ENCODE measurements at places on chromosomes 1 and 21.

GRCh38 chr1:237232501-237232900, 190.5 kb downstream of the RYR2 start:
- DNase-seq = no peak

- DNase-seq = no peak
These were observed 17.0 kb downstream of the CFAP126 start for GRCh38 chr1:161350671-161351070.

DNA sequence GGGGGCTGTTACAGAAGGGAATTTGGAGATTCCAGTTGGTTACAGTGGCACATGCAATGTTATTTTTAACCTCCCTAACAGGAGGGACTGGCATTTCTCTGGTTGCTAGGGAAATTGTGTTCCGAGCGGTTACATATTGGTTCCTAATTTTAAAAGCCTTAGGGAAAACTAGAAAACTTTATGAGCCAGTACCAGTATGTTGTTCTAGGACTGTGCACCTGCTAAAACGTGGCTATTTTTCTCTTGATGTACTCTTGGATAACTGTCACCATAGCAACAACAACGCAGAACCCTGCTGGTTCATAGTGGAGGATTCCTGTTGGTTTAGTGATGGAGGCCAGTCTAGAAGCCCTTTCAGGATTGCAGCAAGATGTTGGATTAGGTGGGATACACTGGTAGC, 68.9 kb upstream of the PGBD5 start:
- no peak for DNase-seq

DNA sequence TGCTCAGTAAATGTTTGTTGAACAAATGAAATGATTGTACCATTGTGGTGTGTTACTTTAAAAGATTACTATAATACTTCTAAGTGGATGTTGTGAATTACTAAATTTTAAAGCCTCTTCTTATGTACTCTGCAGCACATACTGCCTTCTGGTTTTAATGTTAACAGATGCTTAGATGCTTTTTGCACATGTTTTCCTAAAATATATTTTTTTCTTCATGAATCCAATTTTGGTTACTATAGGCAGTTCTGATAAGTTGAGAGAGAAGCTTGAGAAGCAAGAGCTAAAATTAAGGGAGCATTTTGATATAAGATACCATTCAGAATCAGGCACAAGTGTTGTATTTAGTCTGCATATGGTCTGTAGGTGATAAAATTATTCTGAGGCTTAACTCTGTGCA, 21.3 kb downstream of the CTTNBP2NL start:
- no peak for DNase-seq

- DNase-seq = no peak
These were observed 13.3 kb upstream of the BRWD1 start for GRCh38 chr21:39326607-39327307.

DNA sequence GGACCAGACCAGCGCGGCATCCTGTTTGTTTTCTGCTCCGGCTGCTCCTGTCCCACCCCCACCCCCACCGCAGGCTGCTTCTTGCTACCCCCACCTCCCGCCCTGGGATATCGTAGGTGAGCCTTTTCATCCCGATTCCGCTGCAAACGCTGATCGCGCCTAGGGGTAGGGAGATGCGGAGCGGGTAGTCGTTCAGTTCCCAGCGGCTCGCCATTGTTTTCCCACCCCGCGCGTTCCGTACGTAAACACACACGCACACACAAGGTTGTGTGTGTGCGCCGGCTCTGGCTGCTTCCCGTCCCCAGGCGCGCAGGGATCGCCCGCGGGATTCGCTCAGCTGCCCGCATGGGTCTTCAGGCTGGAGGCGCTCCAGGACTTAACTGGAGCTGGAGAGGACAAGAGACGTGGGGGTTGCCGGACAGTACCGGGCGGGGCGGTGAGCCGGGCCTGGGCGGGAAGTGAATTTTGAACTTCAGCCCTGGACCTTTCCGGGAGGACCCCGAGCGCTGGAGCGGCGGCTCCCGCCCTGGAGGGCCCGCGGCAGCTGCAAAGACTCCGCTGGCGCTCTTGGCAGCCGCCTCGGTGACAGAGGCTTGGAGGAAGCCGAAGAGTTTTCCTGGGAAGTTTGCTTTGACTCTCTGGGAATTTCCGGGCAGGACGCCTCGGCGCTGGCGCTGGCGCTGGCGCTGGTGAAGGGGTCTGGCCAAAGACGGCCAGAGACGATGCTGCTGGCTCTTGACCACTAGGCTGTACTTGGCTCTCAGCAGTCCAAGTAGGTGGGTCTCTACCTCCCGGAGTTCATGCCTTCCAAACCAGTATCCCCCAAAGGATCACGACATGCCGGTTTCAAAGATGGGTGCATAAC, 1.6 kb downstream of the SOX13 start:
- no peak for DNase-seq

Data from stimulated activated naive CD4-positive, alpha-beta T cell treated with Interleukin-2 at 50 U/mL for 16 hours (primary cell).